ELF-1 (cell line): ENCODE measurements at places on chromosomes 1 and 21.

DNA sequence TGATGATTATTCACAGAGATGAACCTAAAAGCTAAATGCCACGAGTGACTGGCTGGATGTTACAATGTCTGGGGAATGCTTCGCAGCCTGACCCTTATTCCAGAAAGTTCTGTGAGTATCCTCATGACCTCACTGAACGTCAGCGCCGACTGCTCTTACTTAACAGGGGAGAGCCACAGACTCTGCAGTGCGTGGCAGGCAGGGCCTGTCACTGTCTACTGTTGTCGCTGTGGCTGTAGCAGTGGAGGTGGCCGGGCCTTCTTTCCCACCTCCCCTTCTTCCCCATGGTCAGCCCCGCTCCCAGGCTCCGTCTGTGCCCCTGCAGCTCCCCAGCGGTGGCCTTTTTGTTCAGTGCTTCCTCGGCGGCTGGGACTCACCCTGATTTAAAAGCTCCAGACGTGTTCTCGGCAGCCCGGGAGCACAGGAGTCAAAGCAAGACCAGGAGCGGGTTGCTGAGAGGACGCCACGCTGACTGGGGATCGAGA lies 52.2 kb upstream of the TARBP1 start:
- no peak for DNase-seq

DNA sequence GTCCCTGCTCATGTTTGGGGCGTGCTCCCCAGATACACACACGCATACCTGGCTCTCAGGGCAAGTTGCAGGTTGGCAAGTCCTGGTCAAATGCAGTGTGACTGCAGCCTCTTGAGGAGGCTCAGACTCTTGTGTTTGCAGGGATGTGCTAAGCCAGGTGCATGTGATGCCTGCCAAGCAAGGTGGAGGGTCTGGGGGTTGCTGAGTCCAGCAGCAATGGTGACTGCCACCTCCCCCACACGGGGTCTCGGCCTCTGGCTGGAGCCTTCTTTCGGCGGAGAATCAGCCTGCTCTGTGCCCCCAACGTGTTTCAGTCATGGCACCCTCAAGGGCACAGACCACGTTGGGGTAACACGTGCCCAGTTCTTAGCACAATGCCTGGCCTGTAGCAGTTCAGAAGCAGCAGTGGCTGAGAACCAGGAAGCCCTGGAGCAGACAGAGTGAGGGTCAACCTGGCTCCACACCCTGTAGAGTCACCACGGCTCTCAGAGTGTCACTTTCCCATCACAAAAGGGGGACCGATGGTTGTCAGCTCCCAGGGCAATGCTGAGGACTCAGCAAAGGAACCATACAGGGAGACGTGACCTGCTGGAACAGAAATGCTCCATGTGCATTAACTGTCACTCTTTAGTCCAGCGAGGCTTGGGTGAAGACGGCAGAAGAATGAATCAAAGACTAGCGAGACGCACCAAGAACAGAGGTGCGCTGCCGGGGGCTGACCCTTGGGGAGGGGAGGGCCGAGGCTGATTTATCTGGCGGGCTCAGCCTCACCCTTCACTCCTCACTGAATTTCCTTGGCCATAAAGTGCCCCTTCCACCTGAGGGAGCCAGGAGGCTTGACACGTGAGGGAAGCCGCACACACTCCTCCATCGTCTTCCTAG lies 109.0 kb downstream of the PGBD5 start:
- no peak for DNase-seq

DNA sequence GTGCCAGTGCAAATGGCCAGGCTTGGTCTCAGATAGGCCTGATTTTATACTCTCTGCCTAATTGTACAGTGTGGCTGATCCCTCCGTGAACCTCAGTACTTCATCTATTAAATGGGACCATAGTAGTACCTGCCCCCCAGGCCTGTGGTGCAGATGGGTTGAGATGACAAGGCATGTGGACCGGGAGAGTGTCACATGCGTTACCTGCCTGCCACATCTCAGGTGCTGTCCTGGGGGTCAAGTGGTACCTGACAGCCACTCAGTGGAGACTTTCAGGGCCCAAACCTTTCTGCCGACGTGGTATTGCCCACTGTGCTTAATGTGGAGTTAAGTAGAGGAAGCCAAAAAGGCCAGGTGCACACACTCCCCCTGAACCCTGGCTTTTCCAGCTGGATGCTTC lies 197.3 kb downstream of the FOXD2 start:
- no peak for DNase-seq

DNA sequence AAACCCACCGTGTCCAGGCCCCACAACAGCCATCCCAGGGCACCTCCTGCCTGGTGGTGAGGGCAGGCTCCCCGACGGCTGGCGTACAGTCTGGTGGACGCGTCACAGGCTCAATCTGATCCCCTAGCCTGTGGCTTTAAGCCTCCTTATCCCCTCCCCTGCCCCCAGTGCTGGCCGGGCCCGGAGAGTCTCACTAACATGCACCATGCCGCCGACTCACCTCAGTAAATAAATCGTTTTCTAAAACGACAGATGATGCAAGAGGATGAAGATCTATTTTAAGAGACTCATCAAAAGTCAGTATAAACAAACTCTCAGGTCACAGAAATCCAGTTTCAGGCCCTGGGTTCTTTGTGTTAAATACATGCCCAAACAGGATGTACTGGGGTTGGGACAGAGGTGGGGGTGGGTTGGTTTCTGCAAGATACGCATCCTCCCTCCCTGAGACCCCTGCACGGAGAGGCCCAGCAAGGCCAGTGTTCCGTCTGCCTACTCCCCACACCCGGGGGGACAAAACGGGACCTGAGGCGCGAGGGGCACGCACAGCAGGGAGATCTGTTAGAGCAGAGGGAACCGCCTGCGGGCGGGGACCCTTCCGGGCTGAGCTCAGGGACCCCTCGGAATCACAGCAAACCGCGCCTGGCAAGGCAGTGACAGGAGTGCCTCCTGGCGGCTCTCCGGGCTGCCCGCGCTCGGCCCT lies 3.1 kb downstream of the PANK4 start:
- DNase-seq = no peak

DNA sequence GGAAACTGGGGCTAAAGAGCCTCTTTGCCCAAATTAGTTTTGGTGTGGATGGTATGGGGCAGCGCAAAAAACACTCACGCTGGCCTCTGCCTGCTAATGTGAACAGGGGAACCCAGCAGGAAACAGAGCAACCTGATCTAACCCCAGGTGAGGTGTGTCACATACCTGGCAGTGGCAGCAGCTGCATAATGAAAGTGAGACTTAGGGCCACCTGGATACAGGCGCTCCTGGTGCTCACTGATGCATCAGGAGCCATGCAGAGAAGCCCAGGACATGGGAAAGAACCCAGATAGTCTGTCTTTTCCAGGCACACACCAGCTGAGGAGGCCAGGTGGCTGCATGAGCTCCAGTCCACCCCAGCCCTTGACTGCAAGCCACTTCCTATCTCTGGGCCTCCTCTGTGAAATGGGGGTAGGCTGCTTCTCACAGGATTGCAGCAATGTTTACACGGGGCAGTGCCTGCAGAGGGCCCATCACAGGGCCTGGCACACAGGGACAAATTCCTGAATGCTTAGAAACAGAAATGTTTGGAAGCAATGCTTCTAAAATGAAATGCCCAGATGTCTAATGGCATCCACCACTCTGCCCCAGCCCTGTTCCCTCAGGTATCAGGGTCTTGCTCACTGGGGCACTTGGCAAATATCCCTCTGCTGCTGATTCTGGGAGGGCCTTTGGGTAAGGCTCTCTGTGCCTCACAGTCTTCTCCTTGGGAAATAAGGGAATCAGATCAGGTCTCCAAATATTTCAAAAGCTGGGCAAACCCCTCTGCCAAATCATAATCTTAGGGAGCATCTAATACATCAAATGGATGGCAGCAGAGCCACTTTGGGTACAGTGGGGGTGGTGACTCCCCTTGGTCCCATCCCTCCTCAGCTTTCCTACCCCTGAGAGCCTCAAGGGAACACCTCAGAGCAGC lies 19.9 kb downstream of the DHCR24 start:
- no peak for DNase-seq

DNA sequence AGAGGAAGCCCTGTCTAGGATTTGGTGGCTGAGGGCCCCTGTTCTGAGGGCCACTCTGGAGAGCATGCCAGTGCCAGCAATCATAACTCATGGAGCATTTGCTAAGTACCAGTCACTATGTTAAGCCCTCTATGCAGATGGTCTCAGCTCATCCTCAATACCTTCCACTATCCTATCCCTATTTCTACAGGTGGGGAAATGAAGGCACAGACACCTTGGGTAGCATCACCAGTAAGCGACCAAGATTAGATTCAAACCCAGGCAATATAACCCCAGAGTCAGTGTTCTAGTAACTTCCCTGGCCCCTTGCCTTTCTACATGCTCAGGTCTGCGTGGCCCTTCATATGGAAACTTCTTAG lies 7.9 kb upstream of the NBPF1 start:
- no peak for DNase-seq

- no peak for DNase-seq
Observed at GRCh38 chr1:229380536-229381160, 37.8 kb upstream of the CCSAP start.

GRCh38 chr1:99737016-99737415 lies 29.4 kb downstream of the FRRS1 start:
- DNase-seq = peak; percentile 59

GRCh38 chr1:234533034-234533891 lies 54.3 kb upstream of the TARBP1 start:
- no peak for DNase-seq
